CD4-positive, alpha-beta T cell treated with Interleukin-17A for 1 hour (primary cell): ENCODE measurements at places on chromosomes 4 and X.
A peak's percentile ranks its signal among the peaks of the same experiment; 100 is the strongest.

DNA sequence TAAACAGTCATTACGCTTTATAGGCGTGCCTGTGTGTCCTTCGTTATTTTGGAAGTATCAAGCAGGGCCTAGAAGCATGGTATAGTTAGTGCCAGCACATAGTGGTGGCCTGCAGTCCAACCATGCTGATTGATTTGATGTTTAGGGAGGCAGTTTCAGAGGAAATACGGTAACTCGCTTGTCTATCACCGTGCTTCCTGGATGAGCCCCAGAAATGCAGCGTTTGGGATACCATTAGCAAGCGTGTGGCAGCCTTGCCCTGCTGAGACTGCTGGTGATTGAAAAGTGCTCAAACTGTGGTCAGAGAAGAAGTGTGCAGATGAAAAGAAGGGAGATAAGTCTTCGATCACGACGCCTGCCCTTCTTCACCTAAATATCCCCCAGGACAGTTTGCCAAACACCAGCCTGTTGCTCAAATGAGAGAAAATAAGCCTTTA, 158.4 kb downstream of the CHIC2 start:
- no peak for DNase-seq

- DNase-seq, result no peak
These were observed 27.3 kb upstream of the STS start for GRCh38 chrX:7119950-7120877.

DNA sequence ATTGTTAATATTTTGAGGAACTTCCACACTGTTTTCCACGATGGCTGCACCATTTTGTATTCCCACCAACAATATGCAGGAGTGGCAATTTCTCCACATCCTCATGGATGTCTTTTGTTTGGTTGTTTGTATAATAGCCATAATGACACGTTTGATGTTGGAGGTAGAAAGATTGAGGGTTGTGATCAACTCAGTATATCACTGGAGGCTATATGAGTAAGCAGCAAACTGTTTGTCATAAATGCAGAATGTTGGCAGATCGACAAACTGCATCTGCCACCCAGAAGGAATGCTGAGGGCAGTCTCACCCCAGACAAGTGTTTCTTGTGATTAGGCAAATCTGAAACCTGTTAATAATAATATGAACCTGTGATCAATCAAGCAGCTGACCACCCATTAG, 243.9 kb upstream of the WDFY3 start:
- no peak for DNase-seq

GRCh38 chr4:80042821-80043220, 30.2 kb downstream of the ANTXR2 start:
- no peak for DNase-seq

GRCh38 chrX:34467437-34467836, 189.6 kb downstream of the TMEM47 start:
- no peak for DNase-seq

GRCh38 chr4:20381005-20381404, 129.3 kb downstream of the SLIT2 start:
- no peak for DNase-seq

GRCh38 chr4:37793562-37793961, 32.9 kb upstream of the PGM2 start:
- DNase-seq, result peak; percentile 33

GRCh38 chrX:38102240-38102639, 95.9 kb downstream of the SYTL5 start:
- no peak for DNase-seq

GRCh38 chr4:105631818-105632400, 76.6 kb downstream of the INTS12 start:
- DNase-seq, result no peak

- no peak for DNase-seq
These were observed 30.9 kb upstream of the ELF2 start for GRCh38 chr4:139207873-139208403.

GRCh38 chrX:50691820-50692219, 122.2 kb downstream of the SHROOM4 start:
- DNase-seq, result peak; percentile 41

- DNase-seq, result no peak
These were observed 545.3 kb upstream of the GRID2 start for GRCh38 chr4:91758487-91758886.

DNA sequence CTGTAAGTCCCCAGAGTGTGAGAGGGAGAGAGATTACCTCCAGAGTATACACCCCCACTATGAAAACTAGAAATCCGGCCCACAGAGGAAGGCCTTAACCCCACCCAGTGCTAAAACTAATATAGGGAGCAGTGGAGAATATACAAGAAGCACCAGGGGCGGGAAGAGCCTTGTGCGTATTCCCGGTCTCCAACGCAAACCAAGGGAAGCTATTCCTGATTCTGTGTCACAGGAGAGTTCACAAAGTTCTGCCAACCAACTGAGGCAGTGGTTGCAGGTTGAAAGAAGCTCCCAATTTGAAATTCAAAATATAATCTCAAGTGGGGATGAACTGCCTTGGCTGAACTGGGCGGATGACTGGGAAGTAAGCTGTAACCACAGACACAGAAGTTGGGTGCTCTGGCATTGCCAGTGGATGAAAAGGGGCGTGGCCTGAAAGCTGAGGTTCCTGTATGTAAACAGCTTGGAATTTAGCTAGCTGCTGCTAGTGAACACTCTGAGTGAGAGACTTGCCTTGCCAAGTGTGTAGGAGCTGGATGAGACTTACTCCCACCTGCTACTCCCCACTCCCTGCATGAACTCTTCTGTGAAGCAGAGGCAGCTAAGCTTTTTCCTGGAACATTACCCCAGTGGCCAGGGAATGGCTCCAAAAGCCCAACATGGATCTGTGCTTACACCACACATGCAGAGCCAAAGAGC, 32.7 kb downstream of the ELF2 start:
- DNase-seq, result no peak

DNA sequence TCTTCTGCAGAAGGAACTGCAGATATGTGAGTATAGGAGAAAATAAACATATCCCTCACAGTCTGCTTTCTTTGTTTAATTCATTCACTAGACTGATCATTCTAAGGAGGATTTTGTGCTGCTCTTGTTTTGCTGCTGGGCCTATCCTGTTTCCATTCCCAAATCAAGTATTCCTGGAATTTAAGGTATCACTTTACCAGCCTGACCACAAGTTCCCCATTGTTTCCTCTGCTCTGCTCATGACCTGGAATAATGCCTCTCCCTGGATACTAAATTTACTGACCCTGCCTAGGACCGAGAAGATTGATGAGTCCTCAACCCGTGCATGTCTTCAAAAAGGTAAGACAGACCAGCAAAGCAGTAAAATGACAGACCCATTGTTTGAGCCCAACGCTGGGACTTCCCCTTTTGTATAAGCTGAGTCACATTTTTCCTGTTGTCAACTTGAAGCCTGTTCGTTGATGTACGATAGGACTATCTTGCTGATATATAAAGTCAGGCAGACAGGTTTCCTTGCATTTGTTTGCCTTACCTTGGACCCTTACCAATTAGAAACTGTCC, 85.5 kb upstream of the TET2 start:
- DNase-seq, result peak; percentile 50

- DNase-seq, result no peak
These were observed 1.6 kb downstream of the NAT8L start for GRCh38 chr4:2060611-2061185.

DNA sequence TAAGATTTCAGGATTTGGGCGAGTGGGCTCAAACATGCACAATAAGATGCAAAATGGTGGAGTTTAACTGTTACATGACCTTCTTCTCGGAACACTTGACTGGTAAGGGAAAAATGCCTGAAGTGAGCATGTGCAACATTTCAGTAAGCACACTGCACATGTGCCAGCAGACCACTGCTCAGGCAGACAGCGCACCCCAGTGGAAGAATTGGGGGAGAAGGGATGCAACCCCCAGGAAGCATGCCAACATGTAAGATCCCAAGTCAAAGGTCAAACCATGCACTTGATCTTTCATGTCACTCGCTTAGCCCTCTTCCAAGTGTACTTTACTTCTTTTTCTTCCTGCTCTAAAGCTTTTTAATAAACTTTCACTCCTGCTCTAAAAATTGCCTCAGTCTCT, 256.3 kb downstream of the CENPC start:
- no peak for DNase-seq

- DNase-seq, result no peak
These were observed 580.4 kb downstream of the ANKRD50 start for GRCh38 chr4:124132161-124132560.

- no peak for DNase-seq
These were observed 13.5 kb upstream of the CCNQ start for GRCh38 chrX:153612413-153612812.

DNA sequence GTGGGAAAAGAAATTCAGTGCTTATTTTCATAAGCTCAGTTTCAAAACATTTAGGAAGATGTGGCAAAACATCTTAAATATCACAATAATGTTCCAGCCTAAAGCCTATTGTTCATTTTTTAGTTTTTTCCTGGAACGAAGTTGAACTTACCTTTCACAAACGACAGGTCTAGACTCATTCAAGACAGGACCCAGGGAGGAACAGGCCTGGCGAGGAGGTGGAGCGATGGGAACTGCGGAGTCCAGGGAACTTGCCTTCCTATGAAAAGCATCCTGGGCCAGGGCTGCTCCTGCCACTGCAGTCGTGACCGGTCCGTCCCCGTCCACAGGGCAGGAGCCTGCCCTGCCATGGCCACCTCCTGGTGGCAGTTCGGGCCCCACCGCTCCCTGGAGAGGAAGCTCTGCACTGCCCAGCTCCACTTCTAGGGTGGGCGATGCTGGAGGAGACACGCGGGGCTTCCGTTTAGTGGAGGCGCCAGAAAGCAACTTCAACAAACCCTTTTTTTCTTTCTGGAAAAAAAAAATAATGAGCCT, 96.7 kb upstream of the CBR4 start:
- no peak for DNase-seq

GRCh38 chr4:127139788-127140286, 492.9 kb upstream of the INTU start:
- DNase-seq, result no peak

- DNase-seq, result no peak
These were observed 37.4 kb upstream of the NDST3 start for GRCh38 chr4:117996891-117997290.

GRCh38 chr4:74044677-74045076, 6.2 kb upstream of the CXCL3 start:
- no peak for DNase-seq

- DNase-seq, result peak; percentile 6
These were observed 210.7 kb downstream of the PDGFRA start for GRCh38 chr4:54439831-54440243.

- DNase-seq, result no peak
These were observed 224.6 kb downstream of the SCFD2 start for GRCh38 chr4:53141308-53141707.

DNA sequence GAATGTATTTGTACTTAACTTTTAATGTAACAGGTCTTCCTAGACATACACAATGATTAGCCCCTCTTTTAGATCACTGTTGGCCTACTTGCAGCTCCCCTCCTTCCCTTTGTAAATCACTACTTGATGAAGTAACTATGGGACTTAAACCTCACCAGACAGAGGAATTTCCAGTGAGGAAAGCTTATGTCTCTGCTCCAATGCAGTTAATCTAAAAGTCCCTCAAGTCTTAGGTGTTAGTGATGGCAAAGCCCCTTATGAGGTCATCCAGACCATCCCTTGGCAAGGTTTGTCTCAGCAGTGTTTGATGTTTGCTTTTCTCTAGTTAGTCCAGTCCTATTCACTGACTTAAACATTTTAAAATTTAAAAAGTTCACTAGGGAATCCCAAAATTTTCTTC, 877.3 kb upstream of the INTU start:
- no peak for DNase-seq

GRCh38 chr4:80878218-80878617, 152.3 kb upstream of the BMP3 start:
- DNase-seq, result no peak

- DNase-seq, result no peak
These were observed 49.5 kb downstream of the CLNK start for GRCh38 chr4:10635091-10635490.

- DNase-seq, result no peak
These were observed 202.0 kb downstream of the RRAGB start for GRCh38 chrX:55919367-55920221.

- no peak for DNase-seq
These were observed 146.8 kb upstream of the IL1RAPL2 start for GRCh38 chrX:104419211-104419610.

DNA sequence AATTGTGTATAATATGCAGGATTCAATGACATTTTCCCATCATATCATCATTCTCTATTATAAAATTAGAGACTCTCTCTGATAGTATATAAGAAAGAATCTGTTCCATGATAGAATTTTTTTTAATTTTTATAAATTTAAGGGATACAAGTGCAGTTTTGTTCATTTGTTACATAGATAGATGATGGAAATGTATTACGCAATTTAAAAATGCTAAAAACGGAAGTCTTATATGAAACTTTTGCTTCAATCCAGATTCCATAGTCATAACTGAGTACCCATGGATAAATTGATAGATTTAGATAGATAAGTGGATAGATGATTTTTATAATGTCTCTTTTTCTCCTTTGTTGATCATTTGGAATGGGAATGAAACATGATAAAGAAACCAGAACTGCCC, 24.9 kb upstream of the MAGEB2 start:
- DNase-seq, result no peak

GRCh38 chr4:144582975-144583374, 63.0 kb upstream of the HHIP start:
- no peak for DNase-seq
